Hematopoietic multipotent progenitor cell treated with erythropoietin and hydrocortisone succinate and interleukin-3 and kit ligand, for 8 days (in vitro differentiated cells): ENCODE measurements at places on chromosomes 5 and 9.

- no peak for DNase-seq
Measured at GRCh38 chr9:70049236-70049635, 5.6 kb downstream of the MAMDC2 start.

DNA sequence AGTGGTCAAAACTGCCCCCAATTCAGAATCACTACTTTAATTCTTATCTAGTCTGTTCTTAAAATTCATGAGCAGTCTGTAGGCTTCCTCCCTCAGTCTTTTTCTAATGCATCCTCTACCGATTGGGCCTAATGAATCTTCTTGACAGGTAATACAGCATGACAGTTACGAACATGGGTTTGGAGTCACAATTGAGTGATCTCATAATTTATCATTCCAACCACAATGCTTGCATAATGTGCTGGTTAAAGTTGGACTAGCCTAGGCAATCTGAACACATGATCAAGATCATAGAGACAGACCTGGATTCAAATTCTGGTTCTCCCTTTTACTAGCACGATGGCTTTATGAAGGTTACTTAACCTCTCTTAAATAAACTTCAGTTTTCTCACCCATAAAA is 33.1 kb upstream of the SETD9 start:
- DNase-seq, result no peak

GRCh38 chr9:126844085-126844484 is 16.4 kb upstream of the ZBTB34 start:
- no peak for DNase-seq

DNA sequence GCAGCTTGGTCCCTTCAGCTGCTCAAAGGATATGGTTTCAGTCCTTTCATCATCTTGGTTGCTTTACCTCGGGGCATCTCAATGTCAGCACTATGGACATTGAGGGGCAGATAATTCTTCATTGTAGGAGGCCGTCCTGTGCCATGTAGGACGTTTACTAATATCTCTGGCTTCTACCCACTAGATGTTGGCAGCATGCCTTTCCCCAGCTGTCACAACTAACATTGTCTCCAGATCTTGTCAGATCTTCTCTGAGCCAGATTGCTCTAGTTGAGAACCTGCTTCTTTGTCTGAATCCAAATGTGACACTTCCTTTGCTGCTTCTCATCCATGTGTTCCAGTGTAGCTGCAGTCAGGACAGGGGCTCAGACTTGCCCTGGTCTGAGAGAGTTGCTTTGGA is 10.3 kb downstream of the PTPA start:
- no peak for DNase-seq

DNA sequence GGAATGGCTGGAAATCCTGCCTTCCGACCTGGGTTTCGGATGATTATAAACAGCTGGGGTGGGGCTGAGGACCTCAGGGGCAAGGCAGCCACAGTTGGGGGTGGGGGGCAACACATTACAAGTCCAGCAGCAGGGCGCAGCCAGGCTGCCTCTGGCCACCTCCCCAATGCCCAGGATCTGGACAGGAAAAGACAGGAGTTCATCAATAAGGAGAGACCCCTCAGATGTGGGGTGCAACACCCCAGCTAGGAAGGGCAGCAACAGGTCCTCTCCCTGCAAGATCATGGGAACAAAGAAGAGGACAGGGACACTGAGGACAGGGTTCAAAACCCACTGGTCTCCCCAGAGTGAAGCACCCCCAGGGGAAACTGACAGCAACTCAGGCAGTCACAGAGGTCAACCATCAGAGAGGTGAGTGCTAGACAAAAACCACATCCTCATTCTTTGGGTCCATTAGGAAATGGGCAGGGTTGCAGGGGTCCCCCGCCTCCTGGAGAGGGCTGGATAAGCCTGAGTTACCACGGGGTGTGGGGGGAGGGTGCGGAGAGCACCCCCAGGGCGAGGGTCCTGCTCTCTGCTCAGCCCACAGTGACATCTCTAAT is 33.5 kb downstream of the SEMA4D start:
- DNase-seq, result no peak

DNA sequence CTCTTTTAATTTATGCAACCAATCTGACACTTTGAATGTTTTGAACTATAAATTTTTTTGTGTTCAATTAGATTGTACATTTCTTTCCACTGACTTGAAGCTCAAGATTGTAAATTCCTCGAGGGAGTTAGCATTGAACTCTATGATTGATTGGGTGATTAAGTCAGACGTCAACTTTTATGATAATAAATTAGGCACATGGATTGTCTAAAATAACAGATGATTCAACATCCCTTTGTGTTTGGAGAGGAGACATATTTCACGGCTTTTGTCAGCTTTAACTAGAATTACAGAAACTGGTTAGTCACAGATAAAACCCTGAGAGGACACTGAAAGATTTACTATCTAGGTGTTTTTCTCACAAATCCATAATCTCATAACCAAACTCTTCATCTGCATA is 32.7 kb upstream of the TXNDC8 start:
- DNase-seq, result no peak

GRCh38 chr5:52010454-52010853 is 627.2 kb downstream of the ISL1 start:
- DNase-seq, result no peak

- no peak for DNase-seq
Measured at GRCh38 chr5:92835712-92836111, 745.3 kb downstream of the NR2F1-AS1 start.

- DNase-seq, result no peak
Measured at GRCh38 chr9:92617951-92618510, 51.9 kb downstream of the IPPK start.

- DNase-seq, result no peak
Measured at GRCh38 chr5:66655395-66656324, 59.5 kb downstream of the MAST4 start.

DNA sequence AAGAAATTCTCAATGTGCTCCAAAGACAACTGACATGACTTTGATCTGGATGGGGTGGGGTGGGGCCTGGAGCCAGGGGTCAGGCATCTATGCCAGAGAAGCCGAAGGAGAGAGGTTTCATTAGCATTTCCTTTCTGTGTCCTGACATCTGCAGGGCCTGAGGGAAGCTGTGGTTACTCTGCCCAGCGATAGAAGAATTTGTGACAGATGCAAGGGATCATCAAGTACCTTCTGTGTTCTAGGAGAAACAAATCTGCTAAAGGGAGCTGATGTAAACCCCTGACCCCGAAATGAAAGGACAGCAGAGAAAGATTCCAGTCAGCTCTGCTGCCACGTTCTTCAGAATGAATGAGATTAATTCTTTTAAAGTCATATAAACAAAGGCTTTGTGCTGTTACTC is 335.7 kb downstream of the PRELID2 start:
- DNase-seq, result no peak

- no peak for DNase-seq
Measured at GRCh38 chr5:87101321-87101720, 166.4 kb upstream of the RASA1 start.

- DNase-seq, result no peak
Measured at GRCh38 chr5:113451797-113452196, 17.0 kb upstream of the TSSK1B start.

DNA sequence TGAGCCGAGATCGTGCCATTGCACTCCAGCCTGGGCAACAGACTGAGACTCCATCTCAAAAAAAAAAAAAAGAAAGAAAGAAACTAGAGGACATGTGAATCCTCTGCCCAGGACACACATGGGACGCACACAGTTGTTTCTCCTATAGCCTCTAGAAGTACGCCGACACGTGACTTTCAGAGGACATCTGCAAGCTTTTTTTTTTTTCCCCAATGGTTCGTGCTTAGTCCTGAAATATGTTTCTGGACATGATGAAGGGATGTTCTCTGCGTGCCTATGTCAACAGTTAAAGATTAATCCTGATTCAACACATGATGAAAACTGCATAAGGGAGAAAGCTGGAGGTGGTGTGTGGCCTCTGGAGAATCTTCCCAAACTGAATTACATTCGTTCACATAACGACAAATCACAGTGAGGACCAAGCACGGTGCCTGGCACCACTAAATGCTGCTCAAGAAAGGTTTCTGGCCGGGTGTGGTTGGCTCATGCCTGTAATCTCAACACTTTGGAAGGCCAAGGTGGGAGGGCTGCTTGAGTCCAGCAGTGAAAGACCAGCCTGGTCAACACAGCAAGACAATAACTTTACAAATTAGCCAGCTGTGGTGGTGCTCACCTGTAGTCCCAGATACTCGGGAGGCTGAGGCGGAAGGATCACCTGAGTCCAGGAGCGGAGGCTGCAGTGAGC is 9.8 kb downstream of the COL23A1 start:
- DNase-seq, result no peak

DNA sequence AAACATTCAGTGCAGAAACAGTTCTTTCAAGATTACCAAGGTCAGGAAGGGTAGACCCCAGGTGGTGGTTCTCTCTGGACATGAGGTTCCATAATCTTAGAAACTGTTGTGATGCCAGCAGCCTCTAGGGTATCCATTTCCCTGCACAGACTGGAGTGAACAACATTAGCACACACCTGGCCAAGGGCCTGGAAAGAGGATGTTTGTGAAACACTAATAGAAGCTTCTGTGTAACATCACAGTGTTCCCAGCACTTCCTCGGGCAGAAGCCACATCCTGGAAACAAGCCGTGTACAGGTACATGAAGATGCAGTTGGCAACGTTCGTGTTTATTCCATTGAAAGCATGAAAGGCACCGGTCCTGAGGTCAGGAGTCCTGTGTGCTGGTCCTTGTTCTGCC is 598.2 kb upstream of the KLF4 start:
- no peak for DNase-seq

- DNase-seq, result no peak
Measured at GRCh38 chr5:120240706-120241105, 223.4 kb upstream of the PRR16 start.

DNA sequence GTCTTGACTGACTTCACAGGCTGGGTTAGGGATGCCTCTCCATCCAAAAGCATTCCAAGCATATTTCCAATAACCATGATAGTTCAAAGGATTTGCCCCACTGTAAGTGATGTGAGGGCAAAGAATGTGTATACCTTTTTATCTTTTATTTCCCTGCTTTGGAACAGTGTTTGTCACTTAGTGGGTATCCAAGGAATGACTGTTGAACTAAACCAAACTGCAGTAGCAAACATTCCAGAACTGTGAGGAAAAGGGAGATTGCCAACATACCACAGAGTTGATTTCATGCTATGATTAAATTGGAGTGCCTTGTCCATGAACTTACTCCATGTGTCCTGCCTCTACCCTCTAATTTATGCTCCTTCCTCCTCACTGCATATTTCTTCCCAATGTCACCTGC is 400.0 kb downstream of the KIAA0825 start:
- no peak for DNase-seq

DNA sequence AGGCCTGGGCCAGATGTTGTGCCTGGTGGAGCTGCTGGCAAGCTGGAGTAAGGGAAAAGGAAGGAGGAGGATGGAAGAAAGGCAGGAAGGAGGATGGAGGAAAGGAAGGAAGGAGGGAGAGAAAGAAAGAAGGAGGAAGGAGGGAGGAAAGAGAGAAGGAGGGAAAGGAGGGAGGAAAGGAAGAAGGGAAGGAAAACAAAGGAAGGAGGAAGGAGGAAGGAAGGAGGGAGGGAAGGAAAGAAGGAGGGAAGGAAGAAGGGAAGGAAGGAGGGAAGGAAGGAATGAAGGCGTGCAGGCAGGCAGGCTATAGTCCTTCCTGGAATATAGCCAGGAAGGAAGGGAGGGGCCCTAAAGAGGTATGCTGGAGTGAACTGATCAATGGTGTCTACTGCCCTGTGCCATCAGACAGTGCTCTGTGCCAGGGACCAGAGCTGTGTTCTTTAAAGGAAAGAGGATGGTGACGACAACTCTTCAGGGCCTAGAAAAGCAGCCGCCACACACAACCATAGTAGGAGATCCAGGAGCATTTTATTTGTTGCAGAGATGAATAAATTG is 61.4 kb upstream of the UBTD2 start:
- no peak for DNase-seq

DNA sequence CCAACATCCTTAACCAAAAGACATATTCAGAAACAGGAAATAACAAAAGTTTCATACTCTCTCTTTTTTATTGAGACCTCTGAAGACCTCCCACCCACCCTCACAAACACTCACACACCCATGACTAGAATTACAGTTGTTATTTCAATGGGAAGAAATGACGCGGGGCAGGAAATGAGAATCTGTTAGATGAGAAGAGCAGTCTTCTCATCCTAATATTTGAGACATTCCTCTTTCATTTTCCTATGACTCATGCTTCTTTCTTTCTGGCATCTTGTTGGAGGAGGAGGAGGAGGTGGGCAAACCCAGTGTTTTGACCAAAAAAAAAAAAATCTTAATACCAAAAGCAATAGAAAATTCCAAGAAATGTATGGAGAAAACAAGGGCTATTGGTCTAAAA is 179.5 kb upstream of the TARS1 start:
- no peak for DNase-seq

GRCh38 chr5:82151204-82151603 is 127.0 kb downstream of the RPS23 start:
- peak; percentile 6 for DNase-seq

DNA sequence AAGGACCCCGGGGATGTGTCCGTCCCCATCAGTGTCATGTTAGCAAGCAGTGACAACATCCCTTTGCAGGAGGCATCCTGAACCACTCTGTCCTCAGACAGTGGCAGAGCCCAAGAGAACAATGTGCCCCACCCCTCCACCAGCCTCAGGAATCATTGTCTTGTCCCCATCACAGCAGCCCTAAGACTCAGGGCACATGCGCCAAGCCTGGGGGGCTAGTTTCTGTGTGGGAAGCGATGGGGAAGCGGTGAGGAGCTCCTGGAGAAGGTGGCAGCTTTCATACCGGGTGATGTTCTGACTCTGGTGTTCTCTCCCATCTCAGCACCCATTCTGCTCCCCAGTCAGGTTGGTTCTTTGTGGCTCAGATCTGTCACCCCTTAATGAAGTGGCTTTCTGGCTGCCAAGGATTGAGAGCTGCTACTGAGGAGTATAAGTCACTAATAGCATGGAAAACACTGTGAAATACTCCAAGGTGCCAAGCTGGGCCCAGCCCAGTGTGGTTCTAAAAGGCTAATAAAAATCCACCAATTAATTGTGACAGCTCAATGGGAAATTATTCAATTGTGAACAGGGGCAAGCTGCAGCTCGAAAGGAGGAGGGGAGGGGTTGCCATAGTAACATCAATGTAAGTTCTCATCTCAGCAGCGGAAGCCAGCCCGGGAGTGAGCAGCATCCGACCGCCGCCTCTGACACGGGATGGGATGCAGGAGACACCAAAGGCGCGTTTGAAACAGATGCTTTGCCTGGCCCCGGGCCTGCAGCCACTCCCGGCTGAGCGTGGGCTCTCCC is 4.7 kb downstream of the QRFP start:
- DNase-seq, result no peak

DNA sequence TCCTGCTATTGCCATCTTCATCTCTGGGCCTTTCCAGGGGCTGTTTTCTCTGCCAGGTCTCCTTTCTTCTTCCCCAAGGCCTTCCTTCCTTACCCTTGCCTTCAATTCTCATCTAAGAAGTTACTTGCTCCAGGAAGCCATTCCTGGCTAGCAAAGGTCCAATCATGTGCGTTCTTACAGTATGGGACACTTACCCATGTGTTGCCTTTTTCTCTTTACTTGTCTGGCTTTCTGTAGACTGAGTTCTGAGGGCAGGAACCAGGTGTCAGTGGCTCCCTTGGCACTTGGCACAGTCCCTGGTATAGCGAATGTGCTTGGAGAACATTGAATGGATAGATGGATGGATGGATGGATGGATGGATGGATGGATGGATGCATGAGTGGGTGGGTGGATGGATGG is 10.2 kb downstream of the FOXI1 start:
- no peak for DNase-seq

- no peak for DNase-seq
Measured at GRCh38 chr9:29285818-29286217, 1712.5 kb upstream of the C9orf72 start.
